ENCODE measurements at places on chromosomes 4 and X.

DNA sequence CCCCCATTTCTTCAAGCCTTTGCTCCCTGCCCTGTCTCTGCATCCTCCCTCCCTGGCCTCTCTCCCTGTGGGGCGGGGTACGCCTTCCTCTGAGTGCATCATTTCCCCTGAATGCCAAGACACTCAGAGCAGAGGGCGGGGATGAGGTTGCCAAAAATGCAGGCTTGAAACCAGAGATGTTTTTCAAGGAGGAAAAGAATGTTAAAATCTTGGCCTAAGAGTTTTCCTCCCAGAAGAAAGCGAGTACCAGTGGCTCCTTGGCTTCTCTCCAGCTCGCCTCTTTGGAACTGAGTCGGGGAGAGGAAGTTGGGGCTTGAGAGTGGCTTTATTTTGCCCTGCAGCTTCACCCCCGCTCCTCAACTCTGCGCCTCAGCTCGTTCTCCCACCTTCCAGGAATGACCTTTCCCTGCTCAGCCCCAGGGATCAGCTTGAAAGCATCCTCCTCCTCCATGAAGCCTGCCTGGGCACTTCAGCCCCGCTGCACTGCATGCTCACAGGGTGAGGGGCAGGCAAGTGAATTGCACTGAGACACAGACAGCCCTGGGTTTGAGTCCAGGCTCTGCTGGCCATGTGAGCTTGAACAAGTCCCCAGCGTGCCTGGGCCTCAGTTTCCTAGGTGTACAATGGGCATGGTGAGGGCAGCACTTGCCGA, 57.5 kb upstream of the SORCS2 start:
- DNase-seq, result no peak

GRCh38 chr4:74112399-74113105, 13.6 kb upstream of the CXCL2 start:
- no peak for DNase-seq

DNA sequence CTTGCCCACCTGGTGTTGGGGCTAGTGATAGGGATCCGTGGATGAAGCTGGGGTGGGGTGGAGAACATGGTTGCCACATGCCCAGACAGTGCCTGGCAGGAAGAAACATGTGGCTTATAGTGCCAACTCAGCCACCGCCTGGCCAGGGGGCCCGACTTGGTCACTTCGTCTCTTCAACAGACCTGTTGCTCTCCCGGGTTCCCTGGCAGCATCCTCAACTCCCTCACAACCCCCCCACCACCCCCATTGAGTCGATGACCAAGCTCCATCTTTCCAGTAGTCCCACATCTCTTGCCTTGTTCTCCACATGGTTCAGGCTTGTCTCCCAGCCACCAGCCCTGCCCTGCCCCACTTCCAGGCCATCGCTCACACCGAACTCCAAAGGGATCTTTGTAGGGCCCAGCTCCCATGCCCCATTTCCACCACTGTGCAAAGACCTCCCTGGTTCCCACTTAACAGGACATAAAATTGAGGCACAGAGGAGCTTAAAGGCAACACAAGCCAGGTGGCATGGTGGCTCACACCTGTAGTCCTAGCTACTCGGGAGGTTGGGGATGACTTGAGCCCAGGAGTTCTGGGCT, 7.8 kb downstream of the PNCK start:
- DNase-seq, result no peak

GRCh38 chr4:58502839-58503238, 1392.7 kb upstream of the IGFBP7 start:
- no peak for DNase-seq

DNA sequence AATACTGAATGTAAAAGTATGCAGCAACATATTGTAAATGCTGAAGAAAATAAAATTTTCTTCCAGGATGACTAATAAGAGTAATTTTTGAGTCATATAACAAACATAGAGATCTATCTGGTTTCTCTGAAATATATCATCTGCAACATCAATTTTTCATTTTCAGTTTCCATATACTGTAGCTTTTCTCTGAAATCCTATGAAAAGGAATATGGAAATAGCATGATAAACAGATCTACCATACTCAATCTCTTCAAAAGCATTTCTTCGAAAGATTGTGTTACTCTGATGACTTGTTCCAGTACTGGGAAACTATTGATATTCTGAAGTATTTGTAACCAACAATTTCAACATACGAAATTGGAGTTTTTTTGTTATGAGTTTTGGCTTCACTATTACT, 1156.7 kb downstream of the FAM133A start:
- DNase-seq, result no peak

Data from activated CD8-positive, alpha-beta memory T cell treated with anti-CD3 and anti-CD28 coated beads for 48 hours (primary cell).